ENCODE measurements at places on chromosomes 11 and 22.

- no peak for ATAC-seq
These were observed 387.8 kb downstream of the CTTN start for GRCh38 chr11:70786021-70786665.

- no peak for ATAC-seq
These were observed 92.8 kb downstream of the CCDC73 start for GRCh38 chr11:32701616-32702015.

DNA sequence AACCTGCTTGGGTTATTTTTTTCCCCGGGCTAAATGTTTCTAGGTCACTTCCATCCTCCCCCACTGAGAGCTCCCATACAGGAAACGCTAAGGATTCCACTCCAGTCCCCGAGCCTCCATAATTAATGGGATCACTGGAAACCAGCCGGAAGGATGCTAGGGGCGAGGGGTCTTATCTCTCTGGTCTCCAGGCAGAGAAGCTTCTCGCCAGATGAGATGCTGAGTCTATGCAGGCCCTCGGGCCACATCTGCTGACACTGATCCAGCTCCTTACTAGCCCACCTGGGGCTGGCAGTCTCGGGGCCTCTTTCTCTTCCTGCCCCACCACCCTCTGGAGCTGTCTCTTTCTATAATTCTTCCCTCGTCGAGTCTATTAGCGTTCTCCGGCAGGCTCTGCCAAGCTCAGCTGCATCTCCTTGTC, 125.9 kb upstream of the SYT13 start:
- ATAC-seq: no peak

- ATAC-seq: no peak
These were observed 1.5 kb downstream of the YPEL4 start for GRCh38 chr11:57647960-57648800.

- no peak for ATAC-seq
These were observed 25.1 kb upstream of the SMIM38 start for GRCh38 chr11:69130654-69131053.

- no peak for ATAC-seq
These were observed 1258.8 kb downstream of the BRD1 start for GRCh38 chr22:48568736-48569330.

GRCh38 chr11:108826136-108826535, 161.3 kb downstream of the DDX10 start:
- no peak for ATAC-seq

DNA sequence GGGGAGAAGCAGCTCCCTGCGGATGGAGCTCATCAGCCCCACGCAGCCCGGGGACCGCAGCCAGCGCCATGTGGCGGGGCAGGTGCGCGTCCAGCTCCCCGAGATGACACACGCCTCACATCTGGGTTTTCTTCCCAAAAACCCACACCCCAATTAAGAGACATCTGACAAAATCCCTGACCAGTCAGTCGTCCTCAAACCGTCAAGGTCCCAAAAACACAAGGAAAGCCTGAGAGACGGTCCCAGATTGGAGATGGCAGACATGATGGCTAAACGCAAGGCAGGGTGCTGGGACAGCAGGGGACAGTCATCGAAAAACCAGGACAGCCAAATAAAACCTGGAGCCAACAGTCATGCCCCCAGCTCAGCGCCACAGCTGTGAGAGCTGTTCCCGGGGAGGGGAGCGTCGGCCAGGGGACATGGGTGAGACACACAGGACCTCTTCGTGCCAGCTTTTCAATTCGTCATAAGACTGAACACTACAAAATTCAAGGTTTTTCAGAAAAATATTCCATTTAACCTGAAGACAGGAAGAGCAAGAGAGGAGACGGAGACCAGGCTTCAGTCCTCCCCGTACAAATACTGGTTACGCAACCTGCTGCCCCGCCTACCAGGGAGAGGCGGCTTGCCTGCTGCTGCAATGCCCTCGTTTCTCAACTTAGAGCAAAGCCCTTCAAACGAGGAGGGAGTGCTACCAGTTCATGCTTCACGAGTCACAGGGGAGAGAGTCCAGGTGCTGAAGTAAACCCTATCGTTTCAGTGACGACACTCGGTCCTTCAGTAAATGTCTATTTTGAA, 10.5 kb downstream of the TOLLIP start:
- no peak for ATAC-seq

Data from activated CD4-positive, CD25-positive, alpha-beta regulatory T cell treated with anti-CD3 and anti-CD28 coated beads, Interleukin-2, amount 50 U/mL, for 24 hours (primary cell).